ENCODE measurements at places on chromosomes 4 and X.
A peak's percentile ranks its signal among the peaks of the same experiment; 100 is the strongest.

GRCh38 chr4:85372966-85373365 is 102.0 kb upstream of the ARHGAP24 start:
- no peak for DNase-seq

DNA sequence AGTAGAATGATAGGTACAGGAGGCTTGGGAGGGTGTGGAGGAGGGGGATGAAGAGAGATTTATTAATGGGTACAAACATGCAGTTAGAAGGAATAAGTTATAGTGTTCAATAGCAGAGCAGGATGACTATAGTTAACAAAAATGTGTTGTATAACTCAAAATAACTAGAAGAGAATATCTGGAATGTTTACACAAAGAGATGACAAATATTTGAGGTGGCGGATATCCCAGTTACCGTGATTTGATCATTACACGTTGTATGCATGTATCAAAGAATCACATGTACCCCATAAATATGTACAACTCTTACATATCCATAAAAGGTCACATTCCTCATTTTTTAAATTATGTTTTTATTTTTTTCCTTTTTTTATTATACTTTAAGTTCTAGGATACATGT is 456.6 kb downstream of the MAGEB5 start:
- DNase-seq, result no peak

DNA sequence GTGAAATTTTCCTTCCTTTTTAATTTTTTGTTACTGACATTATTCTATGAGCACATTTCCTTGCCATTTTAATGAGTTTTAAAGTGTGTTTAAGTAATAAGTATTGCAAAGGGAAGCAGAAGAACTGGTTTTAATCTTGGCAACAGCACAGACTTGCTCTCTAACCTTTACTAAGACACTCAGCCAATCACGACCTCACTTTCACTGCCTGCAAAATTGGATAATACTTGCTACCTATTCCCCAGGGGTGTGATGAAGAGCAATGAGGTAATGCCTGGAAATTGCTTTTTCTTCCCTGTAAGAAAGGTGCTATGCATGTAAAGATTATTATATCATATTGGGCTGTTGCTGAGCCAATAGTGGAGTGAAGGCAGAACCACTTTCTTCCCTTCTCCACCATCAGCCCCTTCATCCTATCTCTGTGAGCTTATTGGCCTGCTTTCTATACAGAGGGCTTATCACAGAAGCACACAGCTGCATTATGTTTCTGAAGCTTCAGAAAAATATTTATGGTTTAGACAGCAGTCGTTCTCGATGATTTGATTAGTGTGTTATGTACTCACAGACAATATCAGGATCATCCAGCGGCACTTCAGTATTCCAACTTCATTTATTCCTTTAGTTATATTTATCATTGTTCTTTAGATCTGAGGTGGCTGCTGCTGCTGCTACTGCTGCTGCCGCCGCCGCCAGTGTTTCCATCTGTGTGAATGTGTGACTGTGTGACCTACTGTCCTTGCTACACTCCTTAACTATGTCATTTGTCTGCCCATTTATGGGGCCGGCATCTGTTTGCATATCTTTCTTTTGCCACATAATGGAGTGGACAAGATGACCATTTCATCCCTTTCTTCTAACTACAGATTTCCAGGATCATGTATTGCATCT is 255.1 kb downstream of the C4orf33 start:
- no peak for DNase-seq

GRCh38 chr4:169050284-169050683 is 40.2 kb upstream of the CBR4 start:
- no peak for DNase-seq

DNA sequence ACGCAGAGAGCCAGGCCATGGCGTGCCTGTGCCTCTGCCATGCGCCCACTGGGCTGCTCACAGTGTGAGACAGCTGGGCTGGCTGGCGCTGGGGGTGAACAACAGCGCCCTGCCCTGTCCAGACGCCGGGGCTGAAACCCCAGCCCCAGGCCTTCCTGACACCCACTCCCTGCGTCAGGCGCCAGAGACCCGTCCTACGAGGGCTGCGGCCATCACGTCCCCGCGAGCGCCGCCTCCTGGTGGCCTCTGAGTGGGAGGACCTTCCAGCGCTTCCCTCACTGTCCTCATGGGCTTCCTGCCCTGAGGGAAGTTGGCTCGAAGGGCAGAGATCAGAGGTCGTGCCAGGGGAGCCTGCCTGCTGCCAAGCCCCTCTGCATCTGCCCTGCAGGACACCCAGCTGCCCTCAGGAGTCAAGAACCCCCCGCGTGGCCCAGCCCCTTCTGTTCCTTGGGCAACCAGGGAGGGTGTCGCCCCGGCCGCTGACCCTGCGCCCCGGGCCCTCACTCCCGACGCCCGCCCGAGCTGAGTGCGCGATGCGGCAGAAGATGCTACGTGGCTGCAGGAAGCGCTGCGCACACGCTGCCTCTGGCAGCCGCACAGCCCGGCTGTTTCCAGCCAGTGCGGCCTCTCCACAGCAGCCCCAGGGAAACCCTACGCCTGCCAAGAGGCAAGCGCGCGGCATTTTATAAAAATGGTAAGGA is 16.2 kb downstream of the NELFA start:
- no peak for DNase-seq

DNA sequence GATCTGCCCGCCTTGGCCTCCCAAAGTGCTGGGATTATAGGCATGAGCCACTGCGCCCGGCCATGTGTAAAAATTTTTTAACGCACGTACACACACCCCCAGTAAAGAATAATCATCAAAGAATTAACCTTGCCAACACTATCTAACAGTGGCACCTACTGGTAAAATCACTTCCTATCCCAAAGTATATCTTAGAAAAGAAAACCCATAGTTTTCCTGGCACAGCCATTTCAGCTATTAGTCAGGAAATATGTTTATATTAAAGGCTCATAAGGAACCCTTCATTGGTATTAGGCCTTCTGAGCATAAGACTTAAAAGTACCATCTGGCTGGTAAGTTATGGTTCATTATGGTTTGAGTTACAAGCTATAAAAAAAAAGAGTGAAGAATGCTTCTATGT is 14.1 kb downstream of the S100G start:
- peak; percentile 20 for DNase-seq

DNA sequence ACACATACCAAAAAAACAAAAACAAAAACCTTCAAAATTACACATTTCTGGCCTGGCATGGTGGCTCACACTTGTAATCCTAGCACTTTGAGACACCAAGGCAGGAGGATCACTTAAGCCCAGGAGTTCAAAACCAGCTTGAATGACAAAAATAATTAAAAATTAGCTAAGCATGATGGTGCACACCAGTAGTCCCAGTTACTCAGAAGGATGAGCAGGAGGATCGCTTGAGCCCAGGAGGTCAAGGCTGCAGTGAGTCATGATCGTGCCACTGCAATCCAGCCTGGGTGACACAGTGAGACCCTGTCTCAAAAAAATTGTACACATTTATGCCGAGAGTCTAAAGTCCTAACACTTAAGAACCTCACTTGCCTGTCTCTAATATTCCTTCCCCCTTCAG is 18.3 kb downstream of the SLC39A8 start:
- no peak for DNase-seq

- peak; percentile 47 for DNase-seq
Observed at GRCh38 chr4:37993806-37994205, 33.6 kb downstream of the PTTG2 start.

- DNase-seq, result no peak
Observed at GRCh38 chr4:136443006-136443405, 1089.3 kb downstream of the PCDH18 start.

DNA sequence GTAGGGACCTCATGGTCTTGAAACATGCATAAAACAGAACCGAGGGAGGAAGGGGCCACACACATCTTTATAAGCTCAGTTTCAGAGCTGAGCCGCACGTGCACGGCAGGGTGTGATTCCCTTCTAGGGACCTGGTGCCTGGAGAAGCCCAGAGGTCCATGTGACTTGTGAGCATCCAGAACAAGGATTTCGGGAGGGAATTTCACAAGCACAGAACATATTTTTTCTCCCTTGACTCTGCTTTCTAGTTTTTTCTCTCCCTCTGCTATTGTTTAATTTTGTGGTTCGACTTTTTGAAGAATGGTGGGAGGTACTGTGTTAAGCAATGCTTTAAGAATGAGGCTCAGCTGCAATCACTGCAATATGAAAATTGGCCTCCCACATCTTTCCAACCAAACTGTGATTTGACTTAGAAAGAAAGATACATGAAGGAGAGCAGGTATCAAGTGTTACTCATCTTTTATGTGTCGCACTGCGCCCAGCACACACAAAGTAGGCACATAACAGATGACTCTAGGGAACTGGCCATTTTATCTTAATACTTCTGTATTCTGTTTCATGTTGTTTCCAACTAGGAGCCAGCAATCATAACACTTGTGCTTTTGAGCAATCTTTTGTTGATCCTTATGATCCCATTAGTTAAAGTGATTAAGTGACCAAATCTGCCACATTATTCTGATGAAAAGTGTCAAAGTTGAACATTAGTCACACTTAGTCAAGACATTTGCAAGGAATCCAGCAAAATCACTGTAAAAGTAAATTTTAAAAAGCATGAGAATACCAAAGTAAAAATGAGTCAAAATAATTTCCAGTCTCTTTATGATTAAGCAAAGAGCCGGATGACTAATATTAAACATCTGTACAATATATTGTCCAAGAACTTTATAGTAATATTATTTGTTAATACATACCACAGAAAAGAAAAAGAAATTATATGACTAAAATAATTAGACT is 86.4 kb downstream of the SHISA3 start:
- DNase-seq, result peak; percentile 1

- DNase-seq, result no peak
Observed at GRCh38 chr4:154137320-154137905, 348.5 kb upstream of the SFRP2 start.

- DNase-seq, result peak; percentile 57
Observed at GRCh38 chr4:108683479-108683878, 33.1 kb downstream of the OSTC start.

- peak; percentile 9 for DNase-seq
Observed at GRCh38 chr4:13821522-13821921, 194.0 kb upstream of the BOD1L1 start.

GRCh38 chr4:120418146-120418545 is 351.5 kb upstream of the MAD2L1 start:
- DNase-seq, result no peak

DNA sequence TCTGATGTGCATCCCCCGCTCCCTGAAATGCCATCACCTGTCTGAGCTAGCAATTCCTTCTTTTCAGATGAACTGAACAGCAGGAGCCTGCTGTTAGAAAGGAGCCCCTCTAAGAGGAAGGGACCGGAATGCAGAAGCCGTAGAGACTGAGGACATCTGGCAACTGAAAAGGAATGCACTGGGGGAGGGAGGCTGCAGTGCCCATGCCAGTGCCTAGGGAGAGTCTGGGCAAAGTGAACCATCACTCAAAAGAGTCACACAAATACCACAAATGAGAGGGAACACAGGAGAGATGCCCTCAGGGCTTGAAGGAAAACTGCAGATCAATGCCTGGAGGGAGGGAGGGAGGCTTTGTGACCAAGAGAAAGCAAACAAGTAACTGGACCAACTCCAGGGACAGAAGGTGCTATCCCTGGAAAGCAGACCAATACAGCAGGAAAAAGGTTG is 93.9 kb upstream of the CBR4 start:
- no peak for DNase-seq

GRCh38 chr4:167826281-167826680 is 266.1 kb upstream of the ANXA10 start:
- DNase-seq, result peak; percentile 41

DNA sequence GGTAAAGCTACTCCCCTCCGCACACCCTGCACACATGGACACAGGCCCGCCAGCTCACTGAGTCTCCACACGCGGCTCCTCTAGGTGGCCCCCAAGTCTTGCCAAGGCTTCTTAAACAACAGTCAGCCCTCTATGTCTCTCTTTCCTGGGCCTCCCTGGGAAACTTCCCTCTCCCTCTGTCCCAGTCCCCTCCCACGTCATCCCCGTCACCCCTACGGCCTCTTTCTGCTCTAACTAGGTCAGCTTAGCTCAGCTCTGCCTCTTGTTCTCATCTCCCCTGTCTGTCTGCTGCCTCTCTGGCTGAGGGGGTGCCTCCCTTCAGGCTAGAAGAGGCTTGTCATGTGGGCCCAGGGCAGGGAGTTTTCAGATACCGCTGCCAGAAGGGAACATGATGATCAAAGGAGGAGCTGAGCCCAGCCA is 38.8 kb downstream of the SEPTIN6 start:
- DNase-seq, result peak; percentile 92
